ENCODE measurements at places on chromosomes 2 and 18. TPM values are rescaled to one million over a fixed set of nuclear protein-coding genes. Genes with fewer than 3 reads are reported as not detected.

- H3K36me3 ChIP-seq, result no peaks in the 10 kb centered on the region
- DNase-seq, result no peak
- no peaks in the 10 kb centered on the region for H3K27me3 ChIP-seq
- peaks cover 6% of the 10 kb centered on the region for H3K4me1 ChIP-seq
- no peak overlapping the region for H3K4me3 ChIP-seq
- H3K27ac ChIP-seq, result peak overlapping the region; percentile 73
Measured at GRCh38 chr2:1721706-1722646, 22.3 kb downstream of the PXDN start.

Gene RUFY4
- 0.07 TPM for total RNA-seq

GRCh38 chr2:46645681-46646162 lies 166.4 kb downstream of the TMEM247 start:
- no peak overlapping the region for H3K4me3 ChIP-seq
- H3K4me1 ChIP-seq, result peaks cover 4% of the 10 kb centered on the region
- no peaks in the 10 kb centered on the region for H3K27me3 ChIP-seq
- peak; percentile 52 for DNase-seq
- peak overlapping the region; percentile 43 for H3K27ac ChIP-seq

Gene ZEB2
- 133 TPM for total RNA-seq

DNA sequence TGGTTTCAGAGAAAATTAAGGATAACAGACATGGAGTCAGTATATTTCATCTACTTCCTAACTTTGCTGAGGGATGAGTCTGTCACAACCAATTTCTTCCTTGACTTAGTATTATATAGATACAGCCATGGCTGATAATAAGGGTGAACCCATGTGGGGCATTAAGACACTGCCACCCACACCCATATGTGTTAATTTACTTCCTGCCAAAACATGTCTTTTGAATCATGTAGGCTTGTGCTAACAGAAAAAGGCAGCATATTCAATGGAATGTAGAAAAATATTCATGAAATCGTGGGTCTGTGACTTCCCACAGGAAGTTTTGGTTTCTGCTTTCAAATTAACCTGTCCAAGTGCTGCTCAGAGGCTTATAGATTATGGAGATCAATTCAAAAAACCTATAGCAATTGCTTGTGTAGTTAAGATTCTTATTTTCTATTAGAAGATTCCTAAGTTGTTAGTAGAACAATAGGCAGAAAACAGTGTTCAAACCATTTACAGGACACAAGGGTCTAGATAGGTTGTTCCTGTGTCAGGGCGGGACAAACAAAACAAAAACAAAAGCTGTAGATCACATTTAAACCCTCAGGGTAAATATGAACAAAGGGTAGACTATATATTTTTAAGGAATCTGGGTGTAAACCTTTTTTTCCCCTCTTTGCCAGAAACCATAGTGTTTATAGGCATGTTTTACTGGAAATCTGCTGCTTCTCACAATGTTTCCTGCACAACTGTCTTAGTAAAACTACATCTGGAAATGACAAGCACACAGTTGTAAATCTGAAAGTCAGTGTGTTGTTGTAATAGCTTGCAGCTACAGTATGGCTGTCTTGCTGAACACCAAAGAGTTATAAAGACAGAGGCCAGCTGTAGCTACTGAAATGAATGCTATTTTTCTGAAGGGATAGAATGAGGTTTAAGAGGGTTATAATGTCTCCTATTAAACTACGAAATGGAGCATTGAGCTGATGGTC lies 691.2 kb downstream of the EPHA4 start:
- no peak overlapping the region for H3K27ac ChIP-seq
- H3K4me3 ChIP-seq, result no peak overlapping the region
- H3K36me3 ChIP-seq, result no peaks in the 10 kb centered on the region
- H3K4me1 ChIP-seq, result no peaks in the 10 kb centered on the region

Gene EN1
- not detected for total RNA-seq
